Fibroblast of skin of back (primary cell): ENCODE measurements at places on chromosomes 7 and 10.
A peak's percentile ranks its signal among the peaks of the same experiment; 100 is the strongest.

DNA sequence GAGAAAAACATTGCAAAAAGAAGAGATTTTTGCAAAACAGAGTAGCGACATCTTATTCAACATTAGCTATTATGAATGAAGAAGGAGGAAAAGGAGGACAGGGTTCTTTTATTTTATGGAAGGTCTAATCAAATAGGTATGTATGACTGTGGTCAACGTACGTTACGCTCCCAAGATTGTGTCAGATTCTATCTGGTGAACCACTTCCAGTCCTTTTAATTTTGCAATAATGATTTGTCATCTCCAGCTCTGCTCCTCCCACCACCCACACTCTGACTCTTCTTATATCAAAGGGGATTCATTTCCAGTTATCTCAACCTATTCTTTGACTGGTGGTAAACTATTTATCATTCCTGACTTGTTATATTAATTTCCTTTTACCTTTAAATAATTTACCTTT lies 259.9 kb downstream of the CACNA2D1 start:
- peak; percentile 12 for DNase-seq

DNA sequence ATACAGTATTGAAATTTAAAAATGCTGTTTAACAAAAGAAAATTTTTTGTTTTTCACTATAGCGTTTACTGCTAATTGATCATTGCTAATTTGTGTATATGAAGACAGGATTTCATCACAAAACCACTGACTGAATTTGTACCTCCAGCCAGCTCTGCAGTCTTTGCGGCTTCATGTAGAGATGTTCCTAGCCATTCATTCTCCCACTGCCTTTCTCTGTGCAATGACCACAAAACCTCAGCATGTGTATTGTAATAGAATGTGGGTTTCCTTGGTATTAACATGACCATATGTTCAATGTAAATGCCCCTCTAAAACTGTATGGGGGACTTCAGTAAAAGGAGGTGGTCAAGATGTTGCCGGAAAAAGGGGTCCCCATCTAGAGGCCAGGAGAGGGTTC lies 81.1 kb upstream of the STEAP1B start:
- DNase-seq: no peak

- peak; percentile 89 for DNase-seq
Measured at GRCh38 chr7:50962962-50963374, 180.3 kb upstream of the GRB10 start.

DNA sequence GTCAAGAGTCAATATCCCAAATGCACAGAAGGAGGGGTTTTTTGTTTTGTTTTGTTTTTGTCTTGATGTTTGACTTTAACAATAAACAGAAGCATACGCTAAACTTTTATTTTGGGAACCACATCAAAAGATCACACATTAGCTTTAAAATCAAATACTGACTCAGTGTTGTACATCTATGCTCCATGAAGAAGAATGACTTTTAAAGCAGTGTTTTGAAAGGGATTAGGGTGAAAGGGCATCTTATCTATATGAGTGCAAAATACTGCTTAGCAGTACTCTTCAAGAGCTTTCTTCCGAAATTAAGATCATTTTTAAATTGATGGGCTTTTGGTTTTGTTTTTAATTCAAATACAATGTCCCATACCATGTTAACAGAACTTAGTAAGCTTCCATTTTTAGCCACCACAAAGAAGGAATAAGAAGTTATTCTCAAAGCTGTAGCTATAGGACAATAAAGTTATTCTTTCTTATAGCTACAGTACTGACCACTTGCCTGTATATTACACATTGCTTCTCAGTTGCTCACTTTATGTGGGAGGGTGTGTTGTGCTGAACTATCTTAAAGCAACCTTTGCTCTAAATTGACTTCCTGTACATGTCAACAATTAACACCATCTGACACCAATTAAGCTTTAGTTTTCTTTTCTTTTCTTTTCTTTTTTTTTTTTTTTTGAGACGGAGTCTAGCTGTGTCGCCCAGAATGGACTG lies 144.3 kb upstream of the KAT6B start:
- DNase-seq: no peak

- peak; percentile 79 for DNase-seq
Measured at GRCh38 chr10:62083412-62084267, 182.1 kb downstream of the ARID5B start.

GRCh38 chr7:143360788-143361551 lies 1.5 kb downstream of the FAM131B start:
- no peak for DNase-seq

DNA sequence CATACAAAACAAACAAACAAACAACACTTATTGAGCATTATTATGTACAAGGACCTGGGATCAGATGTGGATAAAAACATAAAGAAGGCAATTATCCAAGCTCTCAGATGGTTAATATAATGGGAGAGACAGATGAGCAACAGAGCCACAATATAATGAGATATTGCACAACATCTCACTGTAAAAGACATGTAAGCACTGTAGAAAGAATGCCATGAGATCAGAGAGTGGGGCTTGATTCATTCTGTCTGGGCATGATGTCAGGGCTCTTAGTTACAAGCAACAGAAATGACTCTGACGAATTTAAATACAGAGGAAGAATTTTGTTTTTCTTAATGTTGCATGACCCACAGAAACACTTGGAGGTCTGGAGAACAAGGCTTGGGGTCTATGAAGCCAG lies 164.7 kb upstream of the PLXDC2 start:
- peak; percentile 76 for DNase-seq

DNA sequence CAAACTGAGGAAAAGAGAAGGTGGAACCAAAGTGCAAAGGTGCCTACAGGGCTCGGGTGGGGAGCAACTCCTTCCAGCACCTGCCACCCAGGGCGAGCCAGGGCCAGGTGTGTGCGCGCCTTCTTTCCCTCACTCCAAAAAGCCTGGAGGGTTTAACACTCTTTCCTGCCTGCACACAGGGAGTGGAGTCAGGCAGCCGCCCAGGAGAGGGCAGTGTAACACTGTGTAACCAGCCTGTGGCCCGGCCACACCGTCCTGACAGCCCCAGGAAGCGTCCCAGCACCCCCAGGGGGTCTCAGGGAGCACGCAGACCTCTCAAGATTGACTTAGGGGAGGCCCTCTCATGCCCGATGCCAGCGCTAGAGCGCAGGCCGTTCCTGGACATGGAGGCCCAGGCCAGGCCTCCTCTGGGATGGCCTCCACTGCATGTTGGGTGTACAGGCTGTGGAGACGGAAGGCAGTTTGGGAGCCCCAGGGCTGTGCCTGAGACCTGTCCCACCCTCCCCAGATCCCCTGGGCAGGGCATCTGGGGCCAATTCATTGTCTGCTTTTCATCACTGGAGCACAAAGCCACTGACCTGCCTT lies 13.4 kb downstream of the BRI3 start:
- peak; percentile 56 for DNase-seq
